Mesothelial cell of epicardium (in vitro differentiated cells): ENCODE measurements at places on chromosomes 12 and 14. TPM values are rescaled to one million over a fixed set of nuclear protein-coding genes. Genes with fewer than 3 reads are reported as not detected.

DNA sequence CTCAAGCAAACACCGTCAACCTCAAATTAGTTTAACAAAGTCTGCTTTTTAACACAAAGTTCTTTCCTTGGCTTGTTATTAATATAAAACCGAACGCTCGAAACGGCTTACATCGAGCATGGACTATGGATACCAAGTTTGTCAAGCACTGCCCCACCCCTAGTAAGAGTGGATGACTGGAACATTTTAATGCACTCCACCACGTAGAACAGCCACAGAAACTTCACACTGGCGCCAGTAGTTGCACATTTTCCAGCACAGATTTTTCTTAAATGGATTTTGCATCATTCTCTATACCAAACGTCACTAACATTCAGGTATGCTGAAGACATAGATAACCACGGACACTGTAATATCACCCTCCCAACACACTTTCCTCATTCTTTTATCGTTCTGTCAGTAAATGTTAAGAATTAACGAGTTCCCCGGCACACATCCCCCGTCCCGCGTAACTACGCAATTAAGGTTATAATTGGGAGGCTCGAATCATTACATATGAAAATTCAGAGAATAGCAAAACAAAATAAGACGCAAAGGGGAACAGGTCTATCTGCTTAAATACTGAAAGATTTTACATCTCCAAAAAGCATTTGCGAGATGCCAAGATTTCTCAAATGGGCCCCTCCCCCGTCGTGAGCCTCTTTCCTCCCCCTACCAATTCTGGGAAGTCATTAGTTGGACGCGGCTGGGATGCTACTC lies 990 bp downstream of the FERMT2 start:
- peak; percentile 59 for DNase-seq
- peak overlapping the region; percentile 98 for H3K4me3 ChIP-seq
- peak overlapping the region; percentile 85 for H3K27ac ChIP-seq
- peaks cover 54% of the 10 kb centered on the region for H3K4me1 ChIP-seq

The NGB gene
- total RNA-seq, result not detected in 3 replicates

DNA sequence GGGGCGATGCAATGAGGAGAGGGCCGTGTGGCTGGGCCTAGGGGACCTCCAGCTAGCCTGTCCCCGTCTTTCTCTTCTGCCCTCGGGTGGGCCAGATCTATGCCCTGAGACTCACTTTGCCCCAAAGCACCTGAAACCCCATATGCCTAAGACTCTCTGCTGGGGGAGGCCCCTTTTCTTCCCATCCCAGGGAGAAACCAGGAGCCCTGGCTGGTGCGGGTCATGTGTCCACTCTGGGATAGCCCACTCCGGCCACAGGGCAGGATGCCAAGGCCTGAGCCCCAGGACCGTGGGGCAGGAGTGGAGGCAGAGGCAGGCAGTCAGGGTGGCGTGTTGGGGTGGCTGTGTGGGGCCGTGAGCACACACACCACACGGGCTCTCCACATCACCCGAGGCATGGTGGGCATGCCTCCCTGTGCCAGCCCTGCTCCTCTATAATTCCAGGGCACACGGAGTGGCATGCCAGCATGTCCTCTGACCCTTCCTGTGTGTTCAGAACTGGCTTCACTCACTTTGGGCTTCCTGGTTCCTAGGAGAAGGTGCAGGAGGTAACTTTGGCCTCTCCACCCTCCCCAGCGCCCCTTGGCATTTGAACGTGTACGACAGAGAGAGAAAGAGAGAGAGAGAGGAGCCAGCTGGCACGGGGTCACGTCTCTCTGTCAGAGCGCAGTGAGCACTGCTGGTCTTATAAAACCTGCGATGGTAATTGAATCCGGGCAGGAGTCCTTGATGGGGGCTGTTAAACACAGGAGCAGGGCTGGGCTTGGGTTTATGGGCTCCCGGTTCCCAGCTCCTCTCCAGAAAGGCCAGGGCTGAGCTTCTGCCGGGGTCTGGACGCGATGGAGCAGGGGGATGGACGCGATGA lies 144.2 kb downstream of the KIF26A start:
- DNase-seq, result peak; percentile 19
- H3K27ac ChIP-seq, result no peak overlapping the region
- H3K4me1 ChIP-seq, result peaks cover 12% of the 10 kb centered on the region
- peaks cover 13% of the 10 kb centered on the region for H3K27me3 ChIP-seq

DNA sequence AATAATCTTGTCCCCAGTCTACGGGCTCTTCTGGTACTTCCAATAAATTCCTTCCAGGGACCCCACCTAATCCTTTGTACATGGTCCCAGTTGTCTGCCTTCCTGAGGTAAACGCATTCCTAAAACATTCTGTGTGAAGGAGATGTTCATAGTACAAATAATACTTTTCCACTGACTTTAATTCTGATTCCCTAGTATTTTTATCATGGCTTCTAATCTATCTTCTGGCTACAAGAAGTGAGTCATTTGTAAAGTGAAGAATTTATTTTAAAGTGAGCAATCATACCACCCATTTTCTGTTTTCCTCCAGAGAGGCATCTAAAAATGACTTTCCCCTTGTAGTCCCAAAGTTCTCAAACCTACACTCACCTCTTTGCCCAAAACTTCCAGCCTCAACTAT lies 65.9 kb upstream of the NUDT4 start:
- no peaks in the 10 kb centered on the region for H3K27me3 ChIP-seq
- peaks cover 11% of the 10 kb centered on the region for H3K4me1 ChIP-seq
- no peak overlapping the region for H3K4me3 ChIP-seq
- no peak overlapping the region for H3K27ac ChIP-seq
- peaks cover under 1% of the 10 kb centered on the region for H3K36me3 ChIP-seq

The CSAD gene
- 120 to 129 TPM (median 125 TPM) in 3 replicates for total RNA-seq

The IL31 gene
- total RNA-seq, result not detected in 3 replicates

DNA sequence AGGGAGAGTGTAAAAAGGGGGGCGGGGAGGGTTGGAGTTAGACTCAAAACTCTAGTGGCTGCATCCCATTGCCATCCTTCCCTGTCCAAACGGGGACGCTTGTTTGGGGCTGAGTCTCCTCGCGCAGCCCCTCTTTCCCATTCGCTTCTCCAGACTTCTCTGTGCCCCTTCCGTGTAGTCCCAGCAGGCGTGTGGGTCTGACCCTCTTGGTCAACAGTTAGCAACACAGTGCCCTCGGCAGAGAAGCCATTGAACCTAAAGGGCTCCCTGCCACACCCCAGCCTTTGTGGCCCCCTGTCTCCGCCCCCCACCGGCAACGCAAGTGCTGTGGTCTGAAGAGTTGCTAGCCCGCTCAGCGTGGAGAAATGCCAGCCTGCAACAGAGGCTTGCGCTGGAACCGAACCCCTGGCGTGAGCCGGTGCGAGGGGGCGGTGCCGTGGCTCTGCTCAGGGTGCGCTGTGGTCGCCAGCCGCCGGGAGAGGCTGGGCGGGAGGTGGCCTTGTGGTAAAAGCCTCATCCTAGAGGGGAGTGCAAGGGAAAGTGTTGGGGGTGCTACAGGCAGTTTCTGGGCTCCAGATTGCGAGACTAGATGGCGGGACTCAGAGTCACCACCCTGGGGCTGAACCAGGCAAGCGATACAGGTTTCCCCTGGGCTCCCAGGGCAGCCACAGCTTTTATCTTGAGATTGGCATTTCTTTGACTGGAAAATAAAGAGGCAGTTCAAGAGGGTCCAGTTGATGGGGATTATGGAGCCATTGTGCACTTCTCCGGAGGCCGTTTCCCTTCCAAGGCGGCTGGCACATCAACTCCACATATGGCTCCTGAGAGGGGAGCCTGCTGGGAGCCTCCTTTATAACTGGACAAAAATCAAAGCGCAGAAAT lies 2.1 kb downstream of the PLXNC1 start:
- H3K4me1 ChIP-seq, result peaks cover 6% of the 10 kb centered on the region
- no peaks in the 10 kb centered on the region for H3K36me3 ChIP-seq

DNA sequence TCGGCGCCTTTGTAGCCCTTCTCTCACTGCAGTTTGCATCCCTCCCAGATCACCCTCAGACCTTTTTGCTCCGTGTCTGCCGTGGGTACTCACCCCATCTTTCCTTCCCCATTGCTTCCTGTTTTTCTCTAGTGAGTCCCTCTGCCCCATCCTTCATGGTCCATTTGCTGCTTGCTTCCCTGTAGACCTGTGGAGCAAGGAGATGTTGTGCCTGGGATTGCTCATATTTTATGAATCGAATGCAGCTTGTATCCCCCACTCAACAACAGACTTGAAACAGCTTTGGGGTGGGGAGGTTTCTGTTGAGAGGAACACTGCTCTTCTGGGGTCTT lies 661 bp downstream of the DENR start:
- DNase-seq, result no peak
- H3K27ac ChIP-seq, result peak overlapping the region; percentile 98
- peak overlapping the region; percentile 90 for H3K4me3 ChIP-seq
- H3K4me1 ChIP-seq, result peaks cover 54% of the 10 kb centered on the region
- H3K36me3 ChIP-seq, result peaks cover 28% of the 10 kb centered on the region
- no peaks in the 10 kb centered on the region for H3K27me3 ChIP-seq

DNA sequence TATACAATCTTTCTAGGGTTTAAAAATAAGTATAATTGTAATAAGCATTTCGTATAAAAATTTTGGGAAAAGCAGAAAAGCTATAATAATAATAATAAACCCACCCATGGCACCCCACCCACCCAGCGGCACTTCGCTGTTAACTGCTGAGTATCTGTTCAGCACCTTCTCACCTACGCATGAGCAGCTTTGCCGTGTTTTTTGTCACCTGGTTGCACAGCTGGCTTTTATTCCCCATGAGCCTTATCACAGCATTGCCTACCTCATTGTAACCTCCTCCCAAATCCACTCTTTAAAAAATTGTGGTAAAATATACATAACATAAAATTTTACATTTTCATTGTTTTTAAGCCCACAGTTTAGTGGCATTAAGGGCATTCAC lies 34.7 kb downstream of the CYP46A1 start:
- peaks cover 12% of the 10 kb centered on the region for H3K27me3 ChIP-seq
- no peaks in the 10 kb centered on the region for H3K36me3 ChIP-seq
- no peaks in the 10 kb centered on the region for H3K4me1 ChIP-seq
- no peak overlapping the region for H3K27ac ChIP-seq
- H3K4me3 ChIP-seq, result no peak overlapping the region
- no peak for DNase-seq

DNA sequence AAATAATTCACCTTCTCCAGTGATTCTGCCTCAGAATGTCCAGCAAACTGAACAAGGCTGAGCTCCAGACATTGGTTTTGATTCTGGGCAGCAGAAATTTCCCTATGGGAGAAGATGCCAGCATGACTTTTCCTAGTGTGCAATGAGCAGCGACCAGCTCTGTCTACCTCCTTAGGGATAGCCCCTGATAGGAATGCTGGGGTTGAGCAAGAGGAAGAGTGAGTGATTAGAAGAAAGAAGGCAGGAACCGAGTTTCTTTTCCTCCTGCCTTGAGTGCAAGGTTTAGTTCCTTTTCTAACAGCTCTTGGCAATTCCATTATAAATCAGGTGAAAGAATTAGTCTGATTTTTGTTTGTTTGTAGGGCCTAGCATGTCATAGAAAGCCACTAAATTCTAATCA lies 379.0 kb downstream of the DAD1 start:
- H3K27ac ChIP-seq, result no peak overlapping the region
- no peak for DNase-seq
- H3K4me3 ChIP-seq, result no peak overlapping the region
- H3K4me1 ChIP-seq, result peaks cover 3% of the 10 kb centered on the region
- H3K27me3 ChIP-seq, result peaks cover 4% of the 10 kb centered on the region

- peaks cover 3% of the 10 kb centered on the region for H3K36me3 ChIP-seq
- H3K4me3 ChIP-seq, result no peak overlapping the region
- no peak for DNase-seq
- no peaks in the 10 kb centered on the region for H3K27me3 ChIP-seq
- H3K4me1 ChIP-seq, result no peaks in the 10 kb centered on the region
Measured at GRCh38 chr14:105913861-105914260, 387.5 kb downstream of the TMEM121 start.

The CARMIL3 gene
- 1.1 to 1.6 TPM (median 1.4 TPM) in 3 replicates for total RNA-seq

The RIPK3 gene
- total RNA-seq, result 1.9 to 2.2 TPM (median 2.0 TPM) in 3 replicates

DNA sequence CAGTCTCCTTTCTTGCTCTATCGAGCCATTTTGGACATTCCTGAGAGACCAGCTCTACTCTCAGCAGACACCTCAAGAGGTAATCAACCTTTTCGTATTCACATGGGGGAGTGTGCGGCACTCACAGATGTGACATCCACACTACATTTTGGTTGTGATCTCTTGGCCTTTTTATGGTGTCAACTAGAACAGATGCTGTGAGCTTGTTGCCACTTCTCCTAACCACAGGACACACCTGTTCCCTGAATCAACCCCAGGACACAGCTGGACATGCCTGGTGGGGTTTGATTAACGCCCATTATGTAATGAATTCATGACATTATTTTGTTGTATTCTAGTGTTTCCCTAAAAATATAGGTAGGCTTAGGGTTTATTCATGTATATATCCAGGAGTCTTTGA lies 1143.6 kb downstream of the TMEM121 start:
- H3K27me3 ChIP-seq, result no peaks in the 10 kb centered on the region
- no peak overlapping the region for H3K4me3 ChIP-seq
- H3K36me3 ChIP-seq, result no peaks in the 10 kb centered on the region
- no peaks in the 10 kb centered on the region for H3K4me1 ChIP-seq
- H3K27ac ChIP-seq, result no peak overlapping the region
- no peak for DNase-seq

DNA sequence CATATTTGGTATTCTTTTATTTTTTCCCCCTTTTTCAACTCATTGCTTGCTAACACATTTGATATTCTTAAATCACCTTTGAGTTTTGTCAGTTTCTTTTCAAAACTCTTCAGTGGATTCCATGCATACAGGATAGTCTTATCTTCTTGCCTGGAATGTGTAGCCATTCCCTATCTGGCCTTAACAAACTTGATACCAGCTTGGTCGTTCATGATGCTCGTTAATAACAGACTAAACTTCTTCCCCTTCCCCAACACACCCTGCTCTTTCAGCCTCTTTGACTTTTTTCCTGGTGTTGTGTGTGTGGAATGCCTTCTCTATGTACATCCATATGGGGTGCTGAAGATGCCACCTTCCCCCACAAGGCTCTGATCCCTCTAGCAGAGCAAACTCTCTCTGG lies 17.7 kb upstream of the CALM1 start:
- no peak overlapping the region for H3K27ac ChIP-seq
- H3K4me3 ChIP-seq, result no peak overlapping the region
- DNase-seq, result no peak
- no peaks in the 10 kb centered on the region for H3K36me3 ChIP-seq

DNA sequence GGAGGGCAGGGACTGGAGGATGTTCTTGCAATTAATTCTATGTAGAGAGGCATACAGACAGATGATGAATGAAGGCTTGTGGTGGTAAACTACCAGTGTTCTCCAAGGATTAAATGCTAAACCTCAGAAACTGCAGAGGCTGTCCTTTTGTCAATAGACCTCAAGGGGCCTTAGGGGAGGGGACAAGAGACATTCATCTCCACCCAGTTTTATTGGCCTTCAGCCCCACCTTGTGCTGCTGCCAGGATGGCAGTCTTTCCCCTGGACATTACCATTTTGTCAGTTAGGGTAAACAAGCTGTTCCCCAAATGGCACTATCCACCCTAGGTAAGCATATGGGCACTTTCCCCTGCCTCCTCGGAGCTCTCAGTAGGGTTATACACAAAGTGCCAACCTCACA lies 4.9 kb upstream of the SMAGP start:
- no peaks in the 10 kb centered on the region for H3K36me3 ChIP-seq
- H3K27me3 ChIP-seq, result no peaks in the 10 kb centered on the region
- no peak for DNase-seq
- H3K27ac ChIP-seq, result no peak overlapping the region

The ACTR10 gene
- total RNA-seq, result 62.2 to 71.5 TPM (median 67.1 TPM) in 3 replicates

The BRAP gene
- total RNA-seq, result 18.6 to 20.5 TPM (median 19.5 TPM) in 3 replicates
